ENCODE measurements at places on chromosomes 3 and 15.

DNA sequence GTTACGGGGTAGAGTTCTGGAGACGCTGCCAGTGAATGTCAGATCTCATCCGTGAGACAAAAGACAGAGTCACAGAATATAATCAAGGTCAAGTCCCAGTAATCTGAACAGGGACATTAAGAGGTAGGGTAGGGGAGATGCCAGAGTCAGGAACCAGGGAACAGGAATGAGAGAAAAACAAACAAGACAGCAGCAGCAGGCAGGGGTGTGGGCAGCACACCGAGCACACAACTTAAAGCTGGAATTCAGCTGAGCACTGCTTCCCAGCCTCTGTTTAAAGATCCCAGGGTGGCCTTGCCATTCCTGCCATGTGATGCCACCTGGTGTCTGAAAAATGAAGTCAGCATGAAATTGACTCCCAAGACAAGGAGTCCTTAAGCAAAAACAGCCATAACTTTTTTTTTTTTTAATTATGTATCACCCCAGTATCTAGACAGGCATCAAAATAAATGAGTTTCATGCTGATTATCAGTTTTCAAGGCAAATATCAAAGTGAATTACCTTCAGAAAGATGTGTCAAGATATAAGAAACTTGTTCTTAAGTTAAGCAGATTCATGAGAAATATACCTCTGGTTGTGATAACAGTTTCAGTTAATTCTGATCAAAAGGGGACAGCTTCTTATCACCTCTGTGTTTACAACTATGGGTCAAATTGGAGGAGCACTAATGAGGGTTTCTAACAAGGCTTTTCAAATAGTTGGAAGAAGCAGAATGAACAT is 203.7 kb downstream of the SLC9A9 start:
- DNase-seq = peak; percentile 43

DNA sequence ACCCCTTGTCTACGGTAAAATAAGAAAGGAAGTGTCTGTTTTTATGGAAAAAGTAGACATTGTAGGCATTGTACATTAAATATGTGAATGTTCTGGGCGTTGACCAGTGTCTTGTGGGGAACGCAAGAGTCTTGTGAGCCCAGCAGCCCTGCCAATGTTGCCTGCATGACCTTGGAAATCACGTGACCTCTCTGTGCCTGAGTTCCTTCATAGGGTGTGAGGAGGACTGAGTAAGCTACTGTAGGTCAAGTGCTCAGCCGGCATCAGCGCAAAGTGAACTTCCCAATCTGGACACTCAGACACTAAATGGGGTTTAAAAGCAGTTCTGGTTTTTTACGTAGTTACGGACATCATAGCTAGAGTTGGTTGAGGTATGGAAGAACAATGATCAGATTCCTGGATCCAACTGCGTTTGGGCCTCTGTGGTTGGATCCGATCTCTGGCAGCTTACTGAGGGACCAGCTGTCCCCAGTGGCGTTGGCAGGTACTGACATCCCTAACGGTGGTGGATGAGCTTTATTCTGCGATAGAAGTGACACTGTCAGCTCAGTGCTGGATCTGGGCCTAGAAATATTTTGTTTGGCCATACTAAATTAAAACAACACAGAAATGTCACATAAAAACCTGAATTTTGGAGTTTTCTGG is 63.8 kb downstream of the SPSB4 start:
- DNase-seq = peak; percentile 28

DNA sequence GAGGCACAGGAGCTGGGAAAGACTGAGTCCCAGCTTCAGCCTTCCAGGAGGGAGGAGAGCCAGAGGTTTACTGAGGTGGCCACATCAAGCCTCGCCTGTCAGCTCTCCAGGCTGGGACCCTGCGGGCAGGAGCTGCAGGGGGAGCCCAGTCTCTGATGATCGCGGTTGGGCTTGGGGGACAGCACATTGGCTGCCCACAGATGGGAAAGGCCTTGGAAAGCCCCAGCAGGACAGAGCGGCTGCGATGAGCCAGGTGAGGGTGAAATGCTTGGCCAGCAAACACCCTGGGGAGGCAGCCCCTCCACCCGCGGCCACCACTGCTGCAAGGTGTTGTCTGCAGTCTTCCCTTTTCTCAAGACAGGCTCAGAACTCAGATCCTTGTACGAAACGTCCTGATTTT is 31.2 kb downstream of the SEC61A1 start:
- no peak for DNase-seq

- no peak for DNase-seq
Measured at GRCh38 chr15:38508647-38509046, 54.7 kb downstream of the FAM98B start.

- no peak for DNase-seq
Measured at GRCh38 chr3:53166781-53167291, 5.8 kb downstream of the PRKCD start.

DNA sequence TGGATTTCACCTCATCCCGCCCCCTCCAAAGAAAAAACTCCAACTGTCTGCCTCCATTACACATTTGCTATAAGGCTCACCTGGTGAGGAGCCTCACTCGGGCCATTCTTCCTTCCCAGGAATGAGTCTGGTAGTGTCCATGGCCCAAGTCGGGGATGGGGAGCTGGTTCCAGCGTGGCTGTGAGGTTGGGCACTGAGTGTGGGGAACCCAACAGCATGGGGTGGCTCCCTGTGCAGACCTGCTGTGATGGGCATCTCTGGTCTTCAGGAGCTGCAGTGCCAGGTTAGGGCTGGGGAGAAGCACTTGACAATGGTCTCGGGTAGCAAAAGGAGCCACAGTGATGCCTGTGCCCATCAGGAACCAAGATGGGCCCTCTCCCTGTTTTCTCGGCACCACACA is 39.2 kb downstream of the TMEM158 start:
- DNase-seq = no peak

- no peak for DNase-seq
Measured at GRCh38 chr3:172717493-172718088, 6.7 kb upstream of the NCEH1 start.

GRCh38 chr3:142779591-142779990 is 55.8 kb downstream of the TRPC1 start:
- no peak for DNase-seq

DNA sequence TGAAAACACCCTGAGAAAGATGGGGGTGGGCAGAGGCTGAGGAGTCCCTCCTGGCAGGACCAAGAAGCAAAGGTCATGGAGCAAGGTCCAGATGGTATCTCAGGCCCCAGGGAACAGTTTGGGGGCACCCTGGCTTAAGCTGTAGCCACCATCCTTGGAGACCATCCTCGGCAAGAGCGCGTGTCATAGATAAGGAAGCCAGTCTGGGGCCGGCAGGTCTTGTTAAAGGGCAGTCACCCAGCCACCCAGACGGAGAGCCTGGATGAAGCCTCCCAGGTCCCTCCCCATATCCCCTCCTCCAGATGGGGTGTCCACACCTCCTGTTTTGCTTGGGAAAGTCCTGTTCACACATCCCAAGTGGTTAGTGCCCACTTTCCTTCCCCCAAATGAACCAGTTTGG is 191.1 kb downstream of the KLF13 start:
- DNase-seq = no peak

GRCh38 chr3:12941495-12942023 is 100.2 kb upstream of the RPL32 start:
- no peak for DNase-seq

DNA sequence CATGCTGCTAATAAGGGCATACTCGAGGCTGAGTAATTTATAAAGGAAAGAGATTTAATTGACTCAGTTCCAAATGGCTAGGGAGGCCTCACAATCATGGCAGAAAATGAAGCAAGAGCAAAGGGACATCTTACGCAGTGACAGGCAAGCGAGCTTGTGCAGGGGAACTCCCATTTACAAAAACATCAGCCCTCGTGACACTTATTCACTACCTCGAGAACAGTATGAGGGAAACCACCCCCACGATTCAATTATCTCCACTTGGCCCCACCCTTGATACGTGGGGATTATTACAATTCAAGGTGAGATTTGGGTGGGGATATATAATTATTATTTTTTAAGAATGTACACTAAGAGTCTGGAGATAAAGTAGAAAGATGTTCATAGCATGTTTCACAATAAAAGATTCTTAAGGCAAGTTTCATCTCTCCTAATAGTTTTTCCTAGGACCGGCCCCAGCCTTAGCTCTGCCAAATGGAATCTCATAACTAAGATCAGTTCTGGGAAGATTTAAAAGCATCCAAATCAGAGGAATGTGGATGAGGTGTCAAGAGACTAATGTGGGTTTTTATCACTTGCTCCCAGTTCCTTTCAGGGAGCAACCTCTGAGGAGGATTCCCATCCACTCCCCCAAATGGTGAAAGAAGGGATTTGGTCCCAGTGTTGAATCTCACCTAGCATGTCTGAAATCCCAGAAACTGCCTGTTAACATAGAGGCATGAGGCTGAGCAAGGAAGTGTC is 221.0 kb downstream of the ZMAT3 start:
- DNase-seq = no peak

DNA sequence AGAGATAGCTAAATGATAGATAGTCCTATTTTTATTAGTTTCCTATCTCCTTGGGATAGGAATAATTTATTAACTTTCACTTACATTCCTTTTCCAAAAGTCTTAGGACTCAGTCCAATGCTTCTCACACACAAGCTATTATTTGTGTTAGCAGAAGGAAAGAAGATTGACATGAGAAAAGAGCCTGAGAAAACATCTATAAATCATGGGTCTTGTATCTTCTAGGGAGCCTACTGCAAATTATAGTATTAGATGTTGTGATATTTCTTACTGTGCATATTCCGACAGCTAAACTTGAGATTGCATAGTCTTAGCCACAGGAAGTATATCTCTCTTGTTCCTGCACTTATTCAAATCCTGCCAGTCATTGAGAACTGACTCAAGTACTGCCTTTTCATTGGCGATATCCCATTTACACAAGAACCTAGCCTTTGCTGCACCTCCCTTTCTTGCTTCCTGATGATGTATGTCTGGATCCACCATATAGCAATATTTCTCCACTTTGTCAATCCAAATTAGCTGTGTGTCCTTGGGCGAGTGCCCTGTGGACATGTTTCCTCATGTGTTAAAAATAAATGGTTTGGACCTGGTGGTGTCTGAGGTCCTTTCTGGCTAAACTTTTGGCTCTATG is 245.1 kb upstream of the LMCD1 start:
- DNase-seq = no peak

DNA sequence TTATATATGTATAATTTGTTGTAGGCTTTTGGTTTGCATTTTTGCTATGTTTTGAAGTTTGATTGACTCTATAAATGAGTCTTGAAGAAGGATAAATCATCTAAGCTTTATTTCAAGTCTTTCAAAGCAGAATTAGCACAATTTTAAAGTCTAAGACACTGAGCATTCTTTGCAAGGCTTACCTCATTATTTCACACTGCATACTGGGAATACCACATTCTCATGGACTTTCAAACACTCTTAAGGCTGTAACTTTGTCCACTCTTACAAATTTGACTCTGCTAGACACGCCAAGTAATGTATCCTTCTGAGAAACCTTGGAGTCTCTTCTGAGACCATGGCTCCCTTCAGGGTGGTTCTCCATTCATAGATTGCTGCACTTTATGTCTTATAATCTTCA is 281.3 kb upstream of the COL8A1 start:
- DNase-seq = no peak

DNA sequence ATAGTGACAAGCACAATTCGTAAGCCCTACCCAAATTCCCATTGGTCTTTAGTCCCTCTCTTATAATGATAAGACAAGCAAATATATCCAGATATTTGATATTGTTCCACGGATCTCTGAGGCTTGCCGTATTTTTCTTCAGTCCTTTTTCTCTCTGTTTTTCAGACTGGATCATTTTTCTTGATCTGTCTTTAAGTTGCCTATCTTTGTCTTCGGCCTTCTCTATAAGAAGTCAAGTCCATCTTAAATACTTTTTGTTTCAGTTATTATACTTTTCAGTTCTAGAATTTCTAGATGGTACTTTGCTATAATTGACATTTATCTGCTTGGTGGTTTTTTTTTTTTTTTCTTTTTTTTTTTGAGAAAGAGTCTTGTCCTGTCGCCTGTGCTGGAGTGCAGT is 13.7 kb upstream of the BLM start:
- DNase-seq = no peak

DNA sequence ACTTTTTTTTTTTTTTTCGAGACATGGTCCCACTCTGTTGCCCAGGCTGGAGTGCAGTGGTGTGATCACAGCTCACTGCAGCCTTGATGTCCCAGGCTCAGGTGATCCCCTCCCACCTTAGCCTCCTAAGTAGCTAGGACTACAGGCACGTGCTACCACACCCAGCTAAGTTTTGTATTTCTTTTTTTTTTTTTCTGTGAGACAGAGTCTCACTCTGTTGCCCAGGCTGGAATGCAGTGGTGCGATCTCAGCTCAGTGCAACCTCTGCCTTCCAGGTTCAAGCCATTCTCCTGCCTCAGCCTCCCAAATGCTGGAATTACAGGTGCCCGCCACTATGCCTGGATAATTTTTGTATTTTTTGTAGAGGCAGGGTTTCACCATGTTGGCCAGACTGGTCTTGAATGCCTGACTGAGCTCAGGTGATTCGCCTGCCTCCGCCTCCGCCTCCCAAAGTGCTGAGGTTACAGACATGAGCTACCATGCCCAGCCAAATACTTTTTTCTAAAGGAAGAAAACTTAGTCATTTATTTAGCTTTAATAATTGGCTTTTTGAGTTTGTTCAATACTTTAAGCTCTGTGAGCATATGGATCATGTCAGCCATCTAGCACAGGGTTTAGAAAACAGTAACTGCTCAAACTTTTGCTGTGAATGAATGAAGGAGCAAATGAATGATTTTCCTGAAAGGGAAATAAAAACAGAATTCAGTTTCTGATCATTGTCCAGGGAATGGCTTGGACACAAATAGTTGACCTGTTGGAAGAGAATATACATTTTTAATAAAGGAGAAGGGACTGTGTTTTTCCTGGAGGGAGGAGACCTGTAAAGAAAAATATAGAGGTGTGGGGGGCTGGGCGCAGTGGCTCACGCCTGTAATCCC is 26.0 kb downstream of the UBE2E1 start:
- no peak for DNase-seq

DNA sequence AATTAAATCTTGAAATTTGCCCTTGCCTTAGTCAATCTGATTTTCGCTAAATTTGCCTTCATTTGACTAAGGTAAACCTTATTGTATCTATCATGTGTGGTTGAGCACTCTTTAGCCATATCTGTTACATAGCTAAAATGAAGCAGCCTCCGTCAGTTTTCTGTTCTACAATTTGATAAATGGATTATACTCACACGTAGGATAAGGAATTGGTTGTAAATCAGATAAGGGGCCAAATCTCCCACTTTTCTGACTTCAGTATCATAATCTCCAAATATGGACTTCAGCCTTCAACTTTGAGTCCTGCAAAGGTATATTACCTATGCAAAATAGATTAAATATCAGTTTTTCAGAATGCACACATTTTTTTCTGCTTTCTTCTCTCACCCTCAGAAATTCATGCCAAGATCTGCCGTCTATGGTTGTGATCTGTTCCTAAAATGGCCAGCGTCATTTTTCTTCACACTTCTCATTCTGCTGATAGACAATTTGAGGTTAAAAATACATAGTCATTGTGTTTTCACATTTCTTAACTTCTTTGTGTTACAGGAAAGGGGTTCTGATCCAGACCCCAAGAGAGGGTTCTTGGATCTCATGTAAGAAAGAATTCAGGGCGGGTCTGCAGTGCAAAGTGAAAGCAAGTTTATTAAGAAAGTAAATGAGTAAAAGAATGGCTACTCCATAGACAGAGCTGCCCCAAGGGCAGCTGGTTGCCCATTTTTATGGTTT is 36.9 kb downstream of the RAB8B start:
- DNase-seq = no peak

Data from nephron progenitor cell (in vitro differentiated cells).